Hematopoietic multipotent progenitor cell treated with erythropoietin and hydrocortisone succinate and interleukin-3 and kit ligand, for 4 days (in vitro differentiated cells): ENCODE measurements at places on chromosomes 4 and X.

DNA sequence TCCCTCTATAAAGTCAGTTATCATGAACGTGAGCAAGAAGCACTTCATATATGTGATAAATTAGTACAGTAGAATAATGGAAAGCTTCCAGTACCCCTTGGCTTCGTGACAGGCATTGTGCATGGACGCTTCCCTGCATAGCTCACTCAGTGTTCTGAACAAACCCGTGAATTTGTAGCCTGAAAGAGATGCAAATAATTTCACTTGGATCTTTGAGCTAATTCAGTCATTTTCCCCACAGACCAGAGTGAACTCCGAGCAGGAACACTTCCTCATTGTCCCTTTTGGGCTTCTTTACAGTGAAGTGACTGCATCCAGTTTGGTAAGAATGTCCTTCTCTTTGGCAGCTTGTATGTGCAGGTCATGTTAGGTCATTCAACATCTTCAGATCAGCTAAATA lies 50.1 kb downstream of the ADD1 start:
- DNase-seq: no peak

DNA sequence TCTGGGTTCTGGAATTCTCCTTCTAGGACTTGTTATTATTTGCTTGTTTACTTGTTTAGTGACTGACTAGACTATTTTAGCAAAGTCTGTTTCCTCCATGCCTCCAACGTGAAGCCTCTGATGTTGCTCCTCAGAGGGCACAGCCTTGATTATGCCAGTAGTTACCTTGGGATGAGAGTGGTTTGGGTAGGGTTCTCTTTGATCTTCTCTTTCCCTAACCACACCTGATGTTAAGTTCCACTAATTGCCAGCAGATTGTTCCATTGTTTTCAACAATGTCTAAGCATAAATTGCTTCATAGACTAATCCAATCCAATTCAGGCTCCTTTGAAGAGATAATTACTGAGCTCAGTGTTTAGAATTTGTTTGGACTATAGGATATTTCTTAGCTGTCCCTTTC lies 352.7 kb upstream of the DIPK2B start:
- no peak for DNase-seq

DNA sequence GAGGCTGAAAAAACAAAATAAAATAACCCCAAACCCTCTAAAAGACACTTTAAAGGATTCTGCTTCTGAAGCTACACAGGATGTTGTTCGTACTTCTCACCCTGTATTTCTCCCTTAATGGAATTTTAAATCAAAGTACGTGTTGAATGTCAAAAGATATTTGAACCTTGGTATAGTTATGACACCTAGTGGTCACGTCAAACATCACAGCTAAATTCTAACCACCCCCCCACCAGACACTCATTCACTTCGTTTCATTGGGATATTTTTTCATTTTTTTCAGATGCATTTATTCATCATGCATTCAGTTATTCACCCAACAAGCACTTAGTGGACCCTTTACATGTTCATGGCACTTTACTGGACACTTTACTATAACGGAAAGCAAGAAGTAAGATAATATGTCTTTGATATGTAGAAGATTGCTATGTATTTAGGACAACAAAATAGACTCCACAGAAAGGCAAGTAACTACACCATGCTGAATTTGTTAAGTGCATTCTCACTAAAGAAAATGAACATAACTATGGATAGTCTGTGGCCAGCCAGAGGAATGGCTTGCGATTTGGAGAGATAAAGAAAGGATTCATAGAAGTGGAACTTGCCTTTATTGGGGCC lies 62.5 kb upstream of the GPR174 start:
- DNase-seq: peak; percentile 65

DNA sequence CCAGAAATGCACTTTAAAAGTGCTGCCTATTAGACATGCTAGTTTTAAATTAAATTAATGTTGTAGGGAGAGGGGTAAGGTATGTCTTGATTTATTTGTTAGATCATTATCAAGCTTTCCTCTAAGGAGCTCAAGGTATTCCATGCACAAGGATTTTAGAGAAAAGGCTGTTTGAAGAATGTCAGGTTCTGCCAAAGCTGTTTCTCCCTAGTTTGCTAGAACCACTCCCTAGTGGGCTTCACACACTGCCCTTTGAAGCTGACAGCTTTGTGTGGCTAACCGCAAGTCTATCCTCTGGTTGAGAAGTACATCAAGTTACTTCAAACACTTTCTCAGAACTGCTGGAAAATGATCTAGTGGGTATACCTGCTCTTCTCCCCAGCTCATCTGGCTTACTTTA lies 32.3 kb downstream of the RASL11B start:
- DNase-seq: no peak

DNA sequence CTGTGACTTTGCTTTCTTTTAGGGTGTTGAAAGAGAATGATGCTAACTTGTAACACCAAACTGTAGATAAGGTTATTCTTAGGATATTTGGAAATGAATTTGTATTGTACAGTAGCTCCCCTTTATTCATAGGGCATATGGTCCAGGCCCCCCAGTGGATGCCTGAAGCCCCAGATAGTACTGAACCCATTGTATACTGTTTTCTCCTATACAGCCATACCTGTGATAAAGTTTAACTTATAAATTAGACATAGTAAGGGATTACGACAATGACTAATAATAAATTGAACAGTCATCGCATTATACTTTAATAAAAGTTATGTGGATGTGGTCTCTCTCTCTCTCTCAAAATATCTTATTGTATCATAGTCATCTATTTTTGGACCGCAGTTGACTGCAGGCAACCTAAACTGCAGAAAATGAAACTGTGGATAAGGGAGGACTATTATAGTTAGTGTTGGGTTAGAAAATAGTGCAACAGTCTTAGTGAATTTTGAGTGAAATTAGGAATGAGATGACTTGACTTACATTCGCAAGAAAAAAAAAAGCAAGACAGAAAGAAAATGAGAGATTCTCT lies 105.1 kb downstream of the CLDN22 start:
- DNase-seq: no peak

DNA sequence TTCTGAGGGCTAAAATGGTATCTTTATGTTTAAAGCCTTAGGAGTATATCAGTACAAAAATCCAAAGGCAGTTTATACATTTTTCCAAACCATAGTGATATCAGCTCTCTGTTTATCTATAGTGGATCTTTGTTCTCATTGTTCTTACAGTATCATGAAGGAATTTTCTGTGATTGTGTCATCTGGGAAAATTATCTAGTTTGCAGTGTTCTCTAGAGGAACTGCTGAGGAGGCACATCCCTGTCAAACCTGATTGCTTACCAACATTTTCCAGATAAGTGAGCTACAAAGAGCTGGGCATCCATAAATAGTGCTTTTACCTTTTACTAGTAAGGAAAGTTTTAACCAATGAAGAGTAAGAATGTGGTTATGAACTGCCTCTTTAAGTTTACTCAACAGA lies 44.9 kb upstream of the SLC25A31 start:
- DNase-seq: no peak

- DNase-seq: no peak
Measured at GRCh38 chr4:63505714-63506460, 903.4 kb downstream of the TECRL start.

DNA sequence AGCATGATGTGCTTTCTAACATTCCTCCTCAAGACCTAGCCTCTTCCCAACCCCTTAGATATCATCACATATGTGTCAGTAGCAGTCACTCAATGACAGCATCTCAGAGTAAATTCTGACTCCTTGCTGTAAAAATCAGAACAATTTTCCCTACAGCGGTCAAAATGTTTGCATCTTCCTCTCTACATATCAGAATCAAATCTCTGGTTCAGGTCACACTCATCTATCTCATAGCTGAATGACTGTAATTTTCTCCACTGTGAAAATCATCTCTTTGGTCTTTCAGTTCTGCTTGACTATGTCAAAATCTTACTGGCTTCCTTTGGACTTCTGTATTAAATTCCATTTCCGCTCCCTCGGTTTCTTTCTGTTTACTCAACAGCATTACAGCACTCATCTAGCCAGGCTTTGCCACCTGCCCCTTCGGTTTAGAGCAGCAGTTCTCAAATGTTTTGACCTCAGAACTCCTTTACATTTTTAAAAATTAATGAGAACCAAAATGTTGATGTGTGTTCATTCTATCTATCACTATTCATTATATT lies 57.3 kb downstream of the AGA start:
- no peak for DNase-seq

DNA sequence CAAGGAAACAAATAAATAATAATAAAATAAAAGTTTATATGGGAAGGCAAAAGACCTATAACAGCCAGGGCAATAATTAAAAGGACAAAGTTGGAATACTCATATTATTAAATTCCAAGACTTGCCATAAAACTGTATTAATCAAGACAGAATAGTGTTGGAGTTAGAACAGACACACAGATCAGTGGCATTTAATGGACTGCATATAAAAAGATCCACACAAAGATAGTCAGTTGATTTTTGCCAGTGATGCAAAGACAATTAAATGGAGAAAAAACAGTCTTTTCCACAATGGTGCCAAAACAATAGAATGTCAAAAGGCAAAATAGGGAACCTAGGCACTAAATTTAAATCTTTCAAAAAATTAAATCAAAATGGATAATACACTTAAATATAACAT lies 587.1 kb upstream of the GRIA3 start:
- DNase-seq: no peak

DNA sequence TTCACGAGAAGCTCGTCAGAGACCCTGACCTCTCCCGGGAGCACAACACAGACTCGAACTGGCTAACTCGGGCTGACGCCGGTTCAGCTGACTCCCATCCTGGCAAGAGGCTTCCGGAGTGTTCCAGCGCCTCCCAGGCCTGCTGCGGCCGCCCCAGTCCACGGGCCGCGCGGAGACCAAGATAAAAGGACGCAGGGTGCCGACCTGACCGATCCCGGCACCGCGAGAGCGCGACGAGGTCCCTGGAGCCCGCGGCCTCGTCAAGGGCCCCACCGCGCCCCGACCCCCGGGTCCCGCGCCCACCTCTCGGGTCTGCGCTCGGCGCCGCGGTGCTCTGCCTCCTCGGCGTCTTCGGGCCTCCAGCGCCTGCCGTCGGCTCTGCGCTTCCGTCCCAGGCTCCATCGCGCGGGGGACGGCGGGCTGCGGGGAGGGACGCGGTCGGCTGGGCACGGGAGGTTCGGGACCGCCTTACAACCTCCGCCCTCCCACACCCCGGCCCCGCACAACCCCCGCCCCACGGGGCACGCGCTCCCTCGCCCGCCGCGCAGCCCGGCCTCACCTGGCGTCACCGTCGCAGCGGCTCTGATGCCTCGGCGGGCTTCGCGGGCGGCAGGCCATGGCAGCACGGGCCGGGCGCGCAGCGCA lies 426 bp downstream of the SLBP start:
- DNase-seq: peak; percentile 64

DNA sequence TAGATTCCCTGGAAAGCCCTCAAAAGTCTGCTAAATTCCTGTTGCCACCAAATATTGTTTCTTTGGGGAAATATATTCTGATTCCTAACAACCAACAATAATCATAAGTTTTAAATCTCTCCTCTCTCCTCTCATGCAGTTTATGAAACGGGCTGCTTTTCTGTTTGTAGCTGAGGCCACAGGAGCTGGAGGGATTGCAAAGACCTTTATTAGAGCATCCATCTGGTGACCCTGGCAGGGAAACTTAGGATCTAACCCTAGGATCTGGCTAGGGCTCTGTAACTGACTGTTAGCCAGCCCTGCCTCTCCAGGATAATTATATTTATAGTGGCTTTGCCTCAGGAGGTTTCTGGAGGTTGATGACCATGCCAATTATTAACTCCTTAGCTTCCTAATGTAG lies 56.9 kb downstream of the SMAD1 start:
- no peak for DNase-seq

DNA sequence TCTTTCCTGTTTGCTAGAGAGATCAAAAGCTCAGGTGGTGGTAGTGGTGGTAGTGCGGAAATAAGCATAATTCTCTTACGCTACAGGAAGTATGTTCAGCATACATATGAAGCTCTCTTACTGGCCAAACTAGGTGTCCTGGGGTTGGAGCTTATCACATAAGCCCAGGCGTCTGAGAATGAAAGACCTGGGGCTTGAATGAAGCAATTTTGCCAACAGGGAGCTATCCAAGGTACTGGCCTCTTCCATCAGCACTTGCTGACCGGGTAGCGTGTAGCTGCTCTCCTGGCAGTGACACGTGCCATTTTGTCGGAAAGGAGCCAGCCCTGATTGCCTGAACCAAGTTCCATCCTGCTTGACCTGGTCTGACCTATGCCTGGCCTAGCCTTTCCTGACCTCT lies 65.9 kb upstream of the HPF1 start:
- DNase-seq: peak; percentile 91

- no peak for DNase-seq
Measured at GRCh38 chrX:119738742-119739141, 19.6 kb upstream of the SOWAHD start.

- no peak for DNase-seq
Measured at GRCh38 chr4:159505266-159505975, 402.5 kb downstream of the RAPGEF2 start.

DNA sequence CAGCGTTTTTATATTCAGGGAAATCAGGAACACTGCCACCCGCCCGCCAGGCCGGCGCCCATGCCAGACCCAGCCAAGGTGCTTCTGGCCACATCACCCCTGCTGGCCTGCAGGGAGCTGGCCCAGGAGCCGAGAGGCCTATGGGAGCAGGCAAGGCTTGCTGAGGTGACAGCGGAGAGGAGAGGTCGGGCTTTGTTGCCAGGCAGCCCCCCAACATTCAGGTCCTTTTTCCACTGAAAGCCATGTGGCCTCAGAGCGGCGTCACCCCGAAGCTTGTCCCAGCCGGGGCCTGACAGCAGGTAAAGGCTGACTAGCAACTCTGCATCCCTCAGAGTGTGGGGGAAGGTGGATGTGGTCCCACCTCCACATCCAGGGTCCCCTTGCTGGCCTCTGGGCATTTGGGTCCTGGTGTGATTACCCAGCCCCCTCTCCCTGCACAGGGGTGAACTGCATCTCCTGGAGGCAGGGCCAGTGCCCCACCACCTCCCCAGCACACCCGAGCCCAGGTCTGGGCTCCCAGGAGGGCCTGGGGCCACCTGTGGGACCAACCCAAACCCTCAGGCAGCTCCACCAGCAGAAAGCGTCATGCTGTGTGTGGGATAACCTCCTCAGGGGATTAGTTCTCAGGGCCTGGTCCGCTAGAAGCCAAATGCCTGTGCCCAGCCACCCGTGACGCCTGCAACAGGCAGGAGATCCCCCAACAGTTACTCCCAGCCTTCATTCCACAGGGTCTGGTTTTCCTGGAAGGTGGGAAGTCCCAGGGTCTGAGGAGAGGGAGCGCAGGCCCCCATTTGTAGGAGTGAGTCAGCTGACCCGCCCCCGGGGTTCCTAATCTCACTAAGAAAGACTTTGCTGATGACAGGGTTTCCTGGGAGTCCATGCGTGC lies at the start of gene PDE6B:
Gene PDE6B, plus strand, starts transcription at position 869 of the 886 bp plus-strand sequence. CDS start 54 bp downstream, outside the sequence.
- no peak for DNase-seq

GRCh38 chr4:23577398-23577797 lies 312.4 kb downstream of the PPARGC1A start:
- DNase-seq: no peak

DNA sequence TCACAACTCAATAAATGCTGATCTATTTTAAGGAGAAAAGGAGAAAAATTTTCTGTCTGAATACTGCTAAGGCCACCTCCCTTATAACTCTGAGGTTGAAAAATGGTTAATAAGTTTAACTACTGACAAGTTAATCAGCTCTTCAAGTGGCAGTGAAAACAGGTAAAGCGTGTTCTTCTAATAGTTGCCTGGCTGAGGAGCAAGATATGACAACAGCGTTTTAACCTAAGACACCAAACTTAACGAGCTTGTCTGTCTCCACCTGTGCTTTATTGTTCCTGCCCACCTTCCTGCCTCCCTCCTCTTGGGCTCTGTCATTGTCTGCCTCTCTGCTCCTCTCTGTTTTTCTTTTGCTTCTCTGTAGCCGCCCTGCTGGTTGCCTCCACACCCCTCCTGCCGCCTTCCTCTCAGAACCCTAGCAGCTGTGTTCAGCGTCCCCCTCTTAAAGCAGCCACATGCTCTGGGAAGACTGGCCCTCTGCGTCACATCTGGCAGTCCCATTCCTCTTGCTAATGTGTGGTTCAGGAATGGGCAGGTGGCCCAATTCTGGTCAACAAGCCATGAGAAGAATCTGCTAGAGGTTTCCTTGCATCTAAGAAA lies 4.3 kb upstream of the TSPAN5 start:
- DNase-seq: no peak
